ENCODE measurements at places on chromosomes 3 and 15.

DNA sequence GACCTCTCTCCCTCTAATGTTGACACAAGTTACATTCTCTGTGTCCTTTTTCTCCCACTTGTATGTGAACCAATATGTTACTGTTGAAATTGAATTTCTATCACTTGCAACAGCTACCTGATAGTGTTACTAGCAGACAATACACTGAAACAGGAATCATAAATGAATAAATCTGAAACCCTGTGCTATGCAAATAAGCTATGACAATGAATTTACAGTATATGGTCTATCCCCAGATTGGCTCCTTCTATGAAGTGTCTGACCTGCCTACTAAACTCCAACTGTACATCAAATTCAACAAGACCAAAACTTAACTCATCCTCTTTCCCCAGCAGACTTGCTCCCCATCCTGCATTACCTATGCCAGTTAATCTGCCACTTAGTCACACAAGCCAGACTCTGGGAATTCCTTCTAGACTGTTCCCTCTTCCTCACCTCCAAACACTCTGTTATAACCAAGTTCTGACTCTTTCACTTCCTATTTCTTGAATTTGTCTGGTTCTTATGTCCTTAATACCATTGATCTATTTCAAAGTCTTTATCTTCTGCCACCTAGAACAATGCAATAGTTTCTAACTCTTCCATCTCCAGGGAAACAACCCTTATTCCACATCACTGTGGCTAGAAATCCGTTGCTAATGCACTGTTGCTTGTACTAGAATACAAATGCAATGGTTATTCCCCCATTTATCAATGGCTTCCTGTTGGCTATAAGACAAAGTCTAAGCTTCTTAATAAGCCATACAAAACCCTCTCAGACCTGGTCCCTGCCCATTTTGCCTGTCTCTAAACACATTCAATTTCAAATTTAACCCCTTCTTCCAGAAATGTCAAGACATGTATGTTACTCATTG is 13.4 kb upstream of the ZNF639 start:
- DNase-seq = no peak

GRCh38 chr3:107574650-107575049 is 51.9 kb downstream of the BBX start:
- peak; percentile 3 for DNase-seq

DNA sequence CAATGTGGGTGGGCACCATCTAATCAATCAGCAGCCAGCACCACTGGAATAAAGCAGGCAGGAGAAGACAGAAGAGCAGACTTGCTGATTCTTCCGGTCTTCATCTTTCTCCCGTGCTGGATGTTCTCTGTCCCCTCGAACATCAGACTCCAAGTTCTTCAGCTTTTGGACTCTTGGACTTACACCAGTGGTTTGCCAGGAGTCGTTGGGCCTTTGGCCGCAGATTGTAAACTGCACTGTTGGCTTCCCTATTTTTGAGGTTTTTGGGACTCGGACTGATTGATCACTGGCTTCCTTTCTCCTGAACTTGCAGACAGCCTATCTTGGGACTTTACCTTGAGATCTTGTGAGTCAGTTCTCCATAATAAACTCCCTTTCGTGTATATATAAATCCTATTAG is 292.8 kb downstream of the BCHE start:
- DNase-seq = no peak

- peak; percentile 18 for DNase-seq
Measured at GRCh38 chr3:142447301-142447851, 461 bp downstream of the XRN1 start.

DNA sequence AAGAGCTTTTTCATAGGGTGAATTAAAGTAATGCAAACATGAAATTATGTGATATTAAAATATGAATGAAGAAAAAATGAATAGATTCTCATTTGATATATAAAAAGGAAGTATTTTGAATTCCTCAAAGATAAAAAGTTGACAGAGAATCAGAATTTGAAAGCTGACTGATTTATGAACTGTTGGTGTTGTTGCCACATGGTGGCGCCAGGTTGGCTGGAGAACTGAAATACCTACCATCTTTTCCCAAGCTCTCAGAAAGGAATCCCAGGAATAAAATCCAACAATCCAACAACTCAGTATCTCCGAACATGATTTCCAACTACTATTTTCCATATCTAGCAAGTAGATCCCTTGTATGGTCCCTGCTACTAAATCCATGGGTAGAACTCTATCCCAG is 3.1 kb downstream of the MYRIP start:
- DNase-seq = no peak

DNA sequence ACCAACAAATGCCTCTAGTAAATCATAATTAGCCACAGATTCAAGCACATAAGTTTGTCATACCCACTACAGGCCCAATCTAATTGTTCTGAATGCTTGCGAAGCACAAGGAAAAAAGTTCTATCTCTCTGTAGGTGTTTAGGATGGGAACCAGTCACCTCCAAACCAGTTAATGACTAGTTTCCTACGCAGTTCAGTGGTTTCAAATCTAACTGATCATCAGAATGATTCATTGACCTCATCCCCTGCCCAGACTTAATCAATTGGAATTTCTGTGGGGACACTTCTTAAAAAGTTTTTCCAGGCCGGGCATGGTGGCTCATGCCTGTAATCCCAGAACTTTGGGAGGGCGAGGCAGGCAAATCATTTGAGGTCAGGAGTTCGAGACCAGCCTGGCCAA is 24.3 kb upstream of the MASP1 start:
- DNase-seq = no peak

GRCh38 chr3:124172816-124173215 is 180.9 kb upstream of the ROPN1 start:
- no peak for DNase-seq

DNA sequence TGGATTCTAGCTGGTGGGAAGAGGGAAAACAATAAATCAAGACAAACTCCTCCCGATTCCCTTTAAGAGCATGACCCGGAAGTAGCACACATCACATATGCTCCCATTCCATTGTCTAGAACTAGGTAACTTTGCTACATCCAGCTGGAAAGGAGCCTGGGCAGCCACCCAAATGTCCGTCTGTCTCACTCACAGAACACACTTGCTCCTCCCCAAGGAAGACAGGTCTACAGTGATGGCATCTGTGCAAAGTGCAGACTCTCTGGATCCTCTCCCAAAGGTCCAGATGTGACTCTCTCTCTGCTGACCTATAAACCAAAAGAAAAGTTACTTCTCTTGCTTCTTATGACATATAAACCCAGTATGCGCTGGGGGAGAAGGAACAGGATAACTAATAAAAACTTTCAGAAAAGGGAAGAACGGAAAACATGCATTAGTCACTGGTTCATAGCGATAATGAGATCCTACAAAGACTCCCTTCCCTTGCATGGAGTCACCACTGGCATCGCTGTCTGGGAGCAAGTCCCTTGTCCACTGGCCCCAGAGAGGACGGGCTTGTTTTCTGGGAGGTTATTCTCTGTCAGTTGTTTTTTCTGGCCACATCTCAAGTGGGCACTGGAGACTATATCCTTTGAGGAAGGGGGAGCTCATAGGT is 29.8 kb upstream of the EPHB3 start:
- no peak for DNase-seq

GRCh38 chr15:69497076-69497475 is 44.5 kb downstream of the RPLP1 start:
- no peak for DNase-seq

DNA sequence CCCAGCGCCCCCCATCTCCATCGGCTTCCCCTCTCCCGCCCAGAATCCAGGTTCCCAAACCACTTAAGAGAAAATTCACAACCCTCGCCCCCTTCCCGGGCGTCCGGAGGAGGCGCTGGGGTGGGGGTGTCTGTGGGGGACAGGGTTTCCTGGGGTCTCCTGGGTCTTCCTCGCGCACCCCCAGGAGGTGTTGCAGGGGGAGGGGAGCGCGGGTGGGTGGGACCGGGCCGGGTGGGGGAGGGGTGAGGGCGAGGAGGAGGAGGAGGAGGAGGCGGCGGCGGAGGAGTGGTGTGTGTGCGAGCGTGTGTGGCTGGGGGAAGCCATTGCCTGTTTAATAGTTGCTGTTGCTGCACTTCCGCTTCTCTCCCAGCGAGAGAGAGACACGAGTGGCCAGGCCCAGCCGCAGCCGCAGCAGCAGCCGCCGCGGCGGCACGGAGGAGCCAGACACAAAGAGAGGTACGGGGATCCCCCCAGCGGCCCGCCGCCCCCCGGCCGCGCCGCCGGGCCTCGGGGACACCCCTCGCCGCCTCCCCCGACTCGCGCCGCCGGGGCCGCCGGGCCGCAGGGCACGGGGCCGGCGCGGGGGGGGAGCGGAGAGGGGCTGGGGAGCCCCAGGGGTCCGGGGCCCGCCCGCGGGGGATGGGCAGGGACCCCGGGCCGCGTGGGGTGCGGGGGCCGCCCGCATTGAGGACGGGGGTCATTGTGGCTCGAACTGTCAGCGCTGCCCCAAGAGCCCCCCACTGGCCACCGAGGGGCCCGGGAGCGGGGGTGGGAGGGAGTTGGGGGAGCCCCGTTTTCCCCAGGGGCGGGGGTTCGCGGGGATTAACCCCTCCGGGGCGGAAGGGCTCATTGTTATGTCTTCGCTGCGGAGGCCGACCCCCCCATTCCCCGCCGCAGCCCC is at the start of gene UBE2E1:
TSS of gene UBE2E1 (plus strand) at position 323 of the 901 bp plus-strand sequence. CDS start 1,315 bp downstream, outside the sequence.
- peak; percentile 84 for DNase-seq

- no peak for DNase-seq
Measured at GRCh38 chr15:44763187-44763586, 26.9 kb downstream of the TRIM69 start.

DNA sequence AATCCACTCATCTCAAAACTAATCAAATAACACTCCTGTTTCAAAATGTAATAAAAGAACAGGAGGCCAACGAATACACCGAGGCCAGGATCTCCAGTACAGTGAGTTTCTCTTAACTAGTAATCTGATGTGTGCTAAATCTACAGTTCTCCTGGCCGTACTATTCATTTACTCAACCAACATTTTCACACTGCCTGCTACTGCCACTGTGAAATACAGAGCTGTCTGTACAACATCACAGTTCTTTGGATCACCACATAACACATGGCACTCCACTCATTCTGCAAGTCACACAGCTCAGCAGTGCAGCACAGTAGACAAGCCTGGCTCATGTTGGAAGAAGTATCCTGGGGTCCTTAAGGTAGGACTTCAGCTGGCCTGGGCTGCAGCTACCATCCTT is 21.9 kb downstream of the RIOX2 start:
- DNase-seq = no peak

- DNase-seq = no peak
Measured at GRCh38 chr15:64048781-64049460, 2.6 kb upstream of the DAPK2 start.

- DNase-seq = peak; percentile 10
Measured at GRCh38 chr15:80890341-80891005, 99.1 kb downstream of the MESD start.

DNA sequence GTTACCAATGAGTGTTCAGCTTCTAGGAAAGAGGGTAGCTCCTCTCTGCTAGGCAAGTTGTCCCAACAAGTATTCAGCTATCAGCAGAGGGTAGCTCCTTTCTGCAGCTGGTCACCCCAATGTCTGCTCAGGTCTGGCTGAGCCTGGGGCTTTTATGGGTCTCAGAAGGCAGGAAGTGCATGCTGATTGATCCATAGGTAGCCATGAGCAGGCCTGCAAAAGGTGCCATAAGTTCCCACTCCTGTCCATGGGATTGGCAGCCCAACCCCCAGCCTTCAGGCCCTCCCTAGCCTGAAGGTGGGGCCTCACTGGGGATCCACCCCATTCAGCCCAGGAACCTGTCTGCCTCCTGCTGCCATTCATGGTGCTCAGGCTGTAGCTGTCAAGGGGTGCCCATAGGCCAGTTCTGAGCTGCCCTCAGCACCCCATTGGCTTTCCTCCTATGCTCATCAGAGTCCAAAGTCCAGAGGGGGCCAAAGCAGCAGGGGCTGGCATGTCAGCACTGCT is 34.6 kb upstream of the DNAJC13 start:
- no peak for DNase-seq

- DNase-seq = no peak
Measured at GRCh38 chr3:133868186-133868585, 27.5 kb downstream of the RAB6B start.

- no peak for DNase-seq
Measured at GRCh38 chr3:17573396-17573795, 169.0 kb downstream of the TBC1D5 start.

DNA sequence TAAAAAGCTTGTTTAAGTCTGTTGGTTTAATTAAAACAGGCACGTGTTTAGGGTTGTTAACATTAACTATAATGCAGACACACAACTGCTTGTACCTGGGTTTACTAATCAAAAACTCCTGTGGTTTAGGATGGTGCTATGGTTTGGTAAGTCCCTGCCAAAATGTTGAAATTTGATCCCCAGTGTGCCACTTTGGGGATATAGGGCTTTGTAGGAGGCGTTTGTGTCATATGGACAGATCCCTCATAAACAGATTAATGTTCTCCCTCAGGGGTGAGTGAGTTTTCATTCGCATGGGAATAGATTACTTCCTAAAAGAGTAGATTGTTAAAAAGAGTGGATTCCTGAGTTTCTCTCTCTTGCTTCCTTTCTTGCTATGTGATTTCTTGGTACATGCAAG is 18.7 kb upstream of the GK5 start:
- DNase-seq = no peak

GRCh38 chr3:118080889-118081288 is 953.8 kb downstream of the IGSF11 start:
- no peak for DNase-seq

GRCh38 chr3:40130721-40131120 is 178.8 kb upstream of the EIF1B start:
- no peak for DNase-seq

GRCh38 chr15:48925714-48926223 is 38.0 kb downstream of the SHC4 start:
- DNase-seq = peak; percentile 37

DNA sequence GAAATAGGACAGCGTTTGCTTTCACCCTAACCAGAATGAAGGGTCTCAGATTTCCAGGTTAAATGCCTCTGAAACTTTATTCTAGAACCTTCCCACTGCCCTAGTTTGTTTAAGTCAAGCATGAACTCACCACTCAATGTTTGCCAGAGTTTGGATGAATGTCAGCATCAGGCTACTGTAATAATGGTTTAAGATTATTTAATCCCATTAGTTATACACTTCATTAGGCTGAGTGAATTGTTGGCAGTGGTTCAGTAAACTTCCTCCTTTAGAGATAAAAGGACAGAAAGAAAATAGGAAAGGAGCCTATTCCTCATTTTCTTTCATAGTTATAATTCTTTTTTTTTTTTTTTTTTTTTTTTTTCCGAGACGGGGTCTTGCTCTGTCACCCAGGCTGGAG is 401.9 kb upstream of the TPRG1 start:
- no peak for DNase-seq

DNA sequence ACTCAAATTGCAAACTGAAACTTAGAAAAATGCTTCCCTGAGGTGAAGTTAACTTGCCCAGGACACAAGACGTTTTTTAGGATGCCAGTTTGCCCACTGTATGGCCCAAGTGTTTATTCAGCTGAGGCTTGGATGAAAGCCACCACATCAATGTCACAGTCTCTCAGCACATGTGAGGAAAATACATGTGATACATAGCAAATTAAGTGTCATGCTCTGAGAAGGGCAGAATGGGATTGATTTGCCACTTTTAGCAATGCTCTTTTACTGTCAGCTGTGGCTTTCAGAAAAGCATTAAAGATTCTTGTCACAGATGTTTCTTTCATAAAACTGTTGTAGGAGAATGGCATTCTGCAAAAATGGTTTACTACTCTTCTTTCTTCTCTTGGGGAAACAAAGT is 165.5 kb downstream of the ZIC1 start:
- DNase-seq = no peak

GRCh38 chr3:188342991-188343732 is 189.2 kb downstream of the LPP start:
- DNase-seq = no peak
